ENCODE measurements at places on chromosomes 2 and 18.

DNA sequence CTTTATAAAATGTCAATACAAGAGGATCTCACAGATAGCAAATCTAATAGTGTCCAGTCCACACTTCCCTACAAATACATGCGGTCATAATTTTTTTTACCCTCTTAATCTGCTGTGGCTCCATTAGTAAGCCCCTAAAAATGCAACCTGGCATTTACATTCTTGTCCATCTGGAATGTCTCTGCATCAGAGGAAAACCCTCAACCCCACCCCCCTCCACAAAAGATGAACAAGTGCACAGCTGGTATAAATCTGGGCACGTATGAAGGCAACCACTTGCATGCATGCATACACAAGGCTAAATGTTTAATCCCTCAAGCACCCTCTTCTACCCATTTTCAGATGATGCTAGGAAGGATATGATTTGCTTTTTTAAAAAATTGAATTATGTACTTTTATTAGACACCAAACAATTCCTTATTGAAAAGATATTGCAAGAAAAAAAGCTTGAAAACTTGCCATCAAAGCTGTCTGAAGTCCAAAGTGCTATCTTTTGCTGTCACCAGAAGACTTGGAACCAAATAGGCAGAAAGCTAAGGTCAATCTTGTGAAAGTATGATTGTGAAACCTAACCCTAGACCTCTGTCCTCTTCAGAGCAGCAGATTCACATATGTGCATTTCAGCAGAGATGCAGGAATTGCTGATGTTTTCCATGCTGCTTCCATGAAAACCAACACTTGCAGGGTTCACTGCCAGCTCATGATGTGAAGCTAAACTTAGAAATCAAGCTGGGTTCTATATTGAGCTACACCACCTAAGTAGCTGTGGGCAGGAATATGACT is 39.0 kb downstream of the IRS1 start:
- DNase-seq, result peak; percentile 70

- peak; percentile 25 for DNase-seq
Measured at GRCh38 chr2:98731041-98731893, at the start of gene MGAT4A. Gene MGAT4A, minus strand, starts transcription at chr2:98731132. Its CDS starts 4,800 bp downstream, at chr2:98726332.

DNA sequence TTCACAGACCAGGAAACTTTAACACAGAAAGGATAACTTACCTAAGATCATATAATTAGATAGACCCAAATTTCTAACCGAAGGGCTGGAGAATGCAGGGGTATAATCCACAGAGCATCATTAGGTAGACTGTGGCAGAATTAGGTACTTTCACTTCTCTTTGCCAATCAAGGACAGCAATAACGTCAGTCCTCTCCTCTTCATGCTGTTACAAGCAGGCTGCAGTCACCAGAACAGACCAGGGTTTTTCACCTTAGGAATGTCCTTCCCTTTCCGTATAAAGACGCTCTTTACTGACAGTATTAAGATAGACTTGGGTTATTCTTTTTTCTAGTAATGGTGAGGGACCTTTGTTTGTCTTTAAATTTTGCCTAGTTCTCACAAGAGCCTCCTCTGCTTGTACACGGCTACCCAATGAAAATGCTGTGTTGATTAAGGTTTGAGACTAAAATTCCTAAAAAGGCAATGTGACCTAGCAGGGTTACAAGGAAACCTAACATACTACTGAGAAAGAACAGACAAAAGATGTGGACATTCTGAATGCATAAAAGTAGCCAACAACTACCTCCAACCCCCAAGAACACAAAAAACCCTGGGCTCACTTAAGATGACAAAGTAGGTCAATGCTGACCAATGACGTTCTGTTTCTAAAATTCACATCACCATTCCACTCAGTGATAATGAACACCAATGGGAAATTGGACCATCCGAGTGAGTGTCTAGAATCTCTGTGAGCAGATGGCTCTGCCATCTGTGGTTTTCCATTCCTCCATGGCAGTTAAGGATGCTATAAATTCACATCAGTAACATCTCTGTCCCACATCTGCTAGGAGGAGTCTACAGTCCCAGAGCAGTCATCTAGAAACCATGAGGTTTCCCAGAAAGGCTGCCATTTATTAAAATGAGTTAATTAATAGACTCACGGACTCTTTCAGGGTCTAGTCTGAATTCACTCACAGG is 2.1 kb downstream of the PDIA6 start:
- no peak for DNase-seq

GRCh38 chr2:1738163-1738562 is 6.2 kb downstream of the PXDN start:
- DNase-seq, result no peak

- DNase-seq, result peak; percentile 69
Measured at GRCh38 chr18:11154368-11154989, 5.1 kb upstream of the PIEZO2 start.

GRCh38 chr2:155839436-155839835 is 493.1 kb downstream of the NR4A2 start:
- DNase-seq, result no peak

DNA sequence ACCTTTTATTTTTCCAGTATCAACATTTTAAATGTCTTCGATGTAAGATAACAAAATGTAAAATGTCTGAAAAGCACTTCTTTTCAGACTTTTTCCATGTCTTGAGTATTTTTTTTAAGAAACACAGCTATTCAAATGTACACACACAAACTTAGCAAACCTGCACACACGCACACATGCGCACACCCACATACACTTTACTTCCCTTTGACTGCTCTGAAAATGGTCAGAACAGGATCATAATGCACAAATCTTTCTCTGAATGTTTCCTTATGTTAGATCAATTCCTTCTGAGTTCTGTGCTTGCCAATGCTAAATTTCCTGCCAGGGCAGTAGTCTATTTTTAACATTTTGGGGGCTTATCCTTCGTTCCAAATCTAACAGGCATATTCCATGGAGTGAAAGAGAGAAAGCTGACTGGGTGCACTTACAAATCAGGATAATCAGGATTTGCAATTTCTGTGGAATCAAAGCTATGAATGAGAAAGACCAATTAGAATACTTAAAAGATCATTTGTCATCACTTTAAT is 136.3 kb downstream of the ZEB2 start:
- no peak for DNase-seq

DNA sequence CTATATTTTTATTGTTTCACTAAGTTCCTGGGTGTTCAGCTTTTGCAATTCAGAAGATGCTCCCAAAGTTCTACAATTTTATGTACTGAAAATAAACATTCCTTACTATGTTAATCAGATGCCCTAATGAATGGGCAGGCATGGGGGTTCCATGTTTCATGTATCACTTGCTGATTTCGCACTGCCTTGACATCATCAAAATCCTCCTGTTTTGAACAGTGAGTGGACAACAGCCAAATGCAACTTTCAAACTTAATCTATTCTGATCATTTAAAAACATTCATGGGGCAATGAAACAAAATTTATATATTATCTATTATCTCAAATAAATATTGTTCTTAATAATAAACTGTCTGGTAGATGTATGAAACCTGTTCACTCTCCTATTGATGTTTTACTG is 43.2 kb downstream of the ZEB2 start:
- no peak for DNase-seq

DNA sequence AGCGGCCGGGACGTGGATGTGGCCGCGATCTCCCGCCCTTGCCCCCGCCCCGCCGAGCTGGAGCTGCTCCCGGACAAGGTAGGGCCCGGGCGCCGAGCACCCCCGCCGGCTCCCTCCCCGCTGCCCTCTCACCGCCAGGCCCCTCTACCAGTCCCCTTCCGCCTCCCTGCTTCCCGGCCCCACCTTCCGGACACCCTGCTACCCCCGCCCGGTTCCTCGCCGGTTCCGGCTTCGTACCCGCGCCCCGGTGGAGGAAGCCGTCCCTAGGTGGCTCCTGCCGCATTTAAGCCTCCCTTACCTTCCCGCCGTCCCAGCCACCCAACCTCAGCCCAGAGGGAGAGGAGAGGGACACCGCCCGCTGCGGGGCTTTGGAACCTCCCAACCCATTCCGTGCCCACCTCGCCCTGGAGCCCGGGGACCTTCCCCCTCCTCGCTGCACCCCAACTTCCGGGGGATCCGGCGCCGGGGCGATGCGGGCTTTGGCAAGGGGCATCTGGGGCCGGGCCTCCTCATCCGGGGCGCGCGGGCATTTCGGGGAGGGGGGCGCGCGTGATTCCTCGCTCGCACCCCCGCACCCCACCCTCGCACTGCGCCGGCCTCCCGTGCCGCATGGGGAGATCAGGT is 475 bp downstream of the B3GNT2 start:
- no peak for DNase-seq

DNA sequence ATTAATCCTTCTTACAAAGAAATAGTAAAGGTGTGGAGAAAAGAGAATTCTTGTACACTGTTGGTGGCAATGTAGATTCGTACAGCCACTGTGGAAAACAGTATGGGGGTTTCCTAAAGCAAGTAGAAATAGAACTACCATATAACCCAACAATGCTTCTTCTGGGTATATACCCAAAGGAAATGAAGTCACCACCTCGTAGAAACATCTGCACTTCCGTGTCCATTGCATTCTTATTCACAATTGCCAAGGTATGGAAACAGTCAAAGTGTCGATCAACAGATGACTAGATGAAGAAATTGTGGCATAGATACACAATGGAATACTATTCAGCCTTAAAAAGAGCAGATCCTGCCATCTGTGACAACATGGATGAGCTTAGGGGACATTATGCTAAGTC is 93.4 kb upstream of the TGIF1 start:
- no peak for DNase-seq

GRCh38 chr2:62489162-62489561 is 16.8 kb downstream of the TMEM17 start:
- DNase-seq, result peak; percentile 77

- DNase-seq, result no peak
Measured at GRCh38 chr2:58067001-58067400, 20.4 kb downstream of the VRK2 start.

- peak; percentile 44 for DNase-seq
Measured at GRCh38 chr2:174681099-174682006, 82.9 kb downstream of the CHRNA1 start.

GRCh38 chr2:166411473-166412230 is 35.9 kb upstream of the SCN9A start:
- peak; percentile 80 for DNase-seq

- no peak for DNase-seq
Measured at GRCh38 chr2:177595126-177595845, 202.7 kb downstream of the AGPS start.

DNA sequence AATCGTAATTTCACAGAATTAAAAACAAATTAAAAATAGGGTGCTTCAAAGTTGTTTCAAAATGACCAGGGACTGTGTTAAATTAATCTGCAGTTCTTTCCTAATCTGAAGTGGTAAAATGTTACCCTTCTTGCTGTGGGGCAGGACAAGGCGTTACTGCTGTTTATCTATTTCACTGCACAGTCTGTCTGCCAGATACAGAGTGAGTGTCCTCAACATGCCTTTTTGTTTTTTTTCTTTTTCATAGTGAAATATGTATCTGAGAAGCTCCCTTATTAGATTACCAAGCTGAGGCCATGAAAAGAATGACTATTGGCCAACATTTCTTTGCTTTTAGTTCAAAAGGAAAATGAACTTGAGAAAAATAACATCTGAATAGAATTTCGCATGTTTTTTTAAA is 38.0 kb downstream of the KCTD1 start:
- no peak for DNase-seq

DNA sequence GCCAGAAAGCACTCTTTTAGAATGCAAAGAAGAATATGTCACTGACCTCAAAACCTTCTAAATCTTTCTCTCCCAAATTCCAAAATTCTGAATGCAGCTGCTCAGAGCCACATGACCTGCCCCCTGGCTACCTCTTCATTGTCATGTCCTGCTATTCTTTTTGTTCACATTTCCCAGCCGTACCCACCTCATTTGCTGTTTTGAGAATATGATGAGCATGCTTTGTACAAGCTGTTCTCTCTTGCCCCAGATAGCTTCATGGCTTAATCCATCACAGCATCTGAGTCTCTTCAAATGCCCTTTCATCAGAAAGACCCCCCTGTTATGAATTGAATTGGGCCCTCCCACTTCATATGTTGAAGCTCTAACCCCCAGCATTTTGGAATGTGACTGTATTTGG is 214.3 kb downstream of the KCNS3 start:
- DNase-seq, result no peak

DNA sequence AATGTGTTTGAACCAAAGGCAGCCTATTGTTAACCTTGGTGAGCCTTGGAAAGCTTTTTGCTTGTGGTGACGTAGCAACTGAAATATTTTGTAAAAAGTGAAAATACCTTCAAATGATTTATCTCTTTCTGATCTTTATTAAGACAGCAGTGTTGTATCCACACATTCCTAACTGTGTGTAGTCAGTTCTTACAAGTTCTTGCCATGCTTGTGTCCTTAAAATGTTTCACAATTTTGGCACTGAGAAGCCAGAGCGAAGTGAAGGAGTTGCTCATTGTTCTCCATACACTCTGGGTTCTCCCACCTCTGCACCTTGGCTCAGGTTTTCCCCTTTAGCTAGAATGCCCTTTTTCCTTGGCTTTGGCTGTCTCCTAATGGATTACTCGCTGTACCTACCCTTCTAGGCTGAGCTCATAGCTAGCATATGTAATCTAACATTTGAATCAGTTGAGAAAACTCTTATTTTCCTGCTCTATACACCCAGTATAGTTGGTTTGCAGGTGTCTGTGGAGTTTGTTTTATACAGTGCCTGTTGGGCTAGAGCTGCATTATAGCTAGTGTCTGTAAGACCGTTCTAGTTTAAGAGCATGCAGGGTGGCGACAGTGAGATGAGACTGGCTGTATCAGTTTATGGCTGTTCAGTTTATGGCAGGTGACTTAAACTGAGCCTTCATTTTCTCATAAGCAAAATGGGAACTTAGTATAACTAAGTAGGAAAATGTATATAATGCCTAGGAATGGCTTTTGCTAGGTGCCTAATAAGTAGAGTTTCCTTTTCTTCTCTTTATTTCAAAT is 45.5 kb downstream of the FMNL2 start:
- DNase-seq, result no peak

- peak; percentile 95 for DNase-seq
Measured at GRCh38 chr2:217434180-217434975, 568.4 kb downstream of the TNS1 start.

- no peak for DNase-seq
Measured at GRCh38 chr2:234828382-234829073, 123.3 kb upstream of the SH3BP4 start.

GRCh38 chr2:26692279-26692896 is at the start of gene KCNK3:
Gene KCNK3, plus strand, starts transcription at chr2:26692722. Its CDS starts 154 bp downstream, at chr2:26692876.
- peak; percentile 46 for DNase-seq

- no peak for DNase-seq
Measured at GRCh38 chr2:208279236-208279635, 13.2 kb downstream of the PIKFYVE start.

DNA sequence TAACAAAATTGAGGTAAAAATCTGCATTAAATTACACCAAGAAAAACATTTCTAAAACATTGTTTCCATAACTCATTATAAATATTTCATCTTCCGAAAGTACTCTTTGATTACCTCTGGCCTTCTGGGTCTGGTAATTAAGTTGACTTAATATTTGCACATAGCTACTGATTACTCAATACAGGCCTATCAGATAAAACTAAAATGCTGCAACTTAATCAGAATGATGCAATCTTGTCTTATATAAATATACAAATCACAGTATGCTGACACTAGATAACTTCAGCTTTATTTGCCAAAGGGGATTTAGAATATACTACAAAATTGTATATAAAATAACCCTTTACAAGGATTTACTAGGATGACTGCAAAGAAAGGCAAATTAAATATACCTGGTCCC is 49.3 kb downstream of the SLC35F5 start:
- DNase-seq, result no peak

GRCh38 chr2:144358979-144359541 is 160.9 kb downstream of the ZEB2 start:
- peak; percentile 72 for DNase-seq
